ENCODE measurements at places on chromosomes 3 and 15.

DNA sequence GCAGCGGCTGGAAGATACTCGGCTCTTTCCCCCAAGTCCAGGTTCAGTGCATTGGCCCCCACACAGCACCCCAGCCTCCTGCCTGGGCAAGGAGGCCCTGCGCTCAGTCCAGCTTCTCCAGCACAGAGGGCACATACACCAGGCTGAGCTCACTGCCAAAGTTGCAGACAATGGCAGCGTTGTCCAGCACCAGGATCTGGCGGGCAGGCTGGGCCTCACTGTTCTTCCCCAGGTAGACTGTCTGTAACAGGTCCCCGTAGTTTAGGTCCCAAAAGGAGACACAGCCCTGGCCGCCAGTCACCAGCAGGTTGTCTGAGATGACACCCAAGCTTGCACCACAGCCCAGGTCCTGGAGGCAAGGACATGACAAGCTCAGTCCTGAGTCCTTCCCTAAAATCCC, 32.9 kb downstream of the PTPN23 start:
- DNase-seq = no peak

GRCh38 chr3:140736863-140737460, 59.1 kb downstream of the TRIM42 start:
- DNase-seq = peak; percentile 15

DNA sequence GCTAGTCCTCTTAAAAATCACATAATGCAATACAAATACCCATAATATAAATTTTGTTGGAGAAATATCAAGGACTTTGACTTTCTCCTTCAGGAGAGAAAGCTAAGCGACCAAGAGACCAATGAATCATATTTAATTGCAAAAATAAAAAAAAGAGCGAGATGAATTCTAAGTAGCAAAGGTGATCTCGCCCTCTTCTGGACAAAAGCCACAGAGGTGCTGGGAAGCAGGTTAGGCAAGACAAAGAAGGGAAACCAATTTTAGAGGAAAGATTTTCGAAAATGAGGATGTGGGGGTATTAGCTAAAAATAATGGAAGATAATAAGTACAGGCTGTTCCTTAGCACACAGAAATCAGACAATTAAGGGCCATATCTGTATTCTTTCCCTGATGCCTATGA, 111.4 kb upstream of the PLAAT1 start:
- no peak for DNase-seq

- DNase-seq = no peak
Measured at GRCh38 chr3:188310270-188310710, 156.3 kb downstream of the LPP start.

DNA sequence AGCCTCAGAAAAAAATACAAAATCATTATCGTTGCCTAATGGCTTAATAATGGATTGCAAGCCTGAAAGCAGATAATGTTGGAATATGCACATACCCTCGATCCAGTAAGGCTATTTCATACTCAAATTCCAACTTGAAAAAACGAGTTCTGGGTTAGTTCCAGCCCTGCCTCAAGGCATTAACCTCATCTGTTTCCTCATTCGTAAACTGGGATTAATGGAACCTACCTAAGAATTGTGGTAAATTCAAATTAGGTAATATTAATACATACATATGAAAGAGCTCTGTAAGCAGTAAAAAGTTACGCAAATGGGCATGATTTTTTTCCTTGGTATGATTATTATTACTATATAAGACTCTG, 107.5 kb downstream of the SRGAP3 start:
- peak; percentile 80 for DNase-seq

DNA sequence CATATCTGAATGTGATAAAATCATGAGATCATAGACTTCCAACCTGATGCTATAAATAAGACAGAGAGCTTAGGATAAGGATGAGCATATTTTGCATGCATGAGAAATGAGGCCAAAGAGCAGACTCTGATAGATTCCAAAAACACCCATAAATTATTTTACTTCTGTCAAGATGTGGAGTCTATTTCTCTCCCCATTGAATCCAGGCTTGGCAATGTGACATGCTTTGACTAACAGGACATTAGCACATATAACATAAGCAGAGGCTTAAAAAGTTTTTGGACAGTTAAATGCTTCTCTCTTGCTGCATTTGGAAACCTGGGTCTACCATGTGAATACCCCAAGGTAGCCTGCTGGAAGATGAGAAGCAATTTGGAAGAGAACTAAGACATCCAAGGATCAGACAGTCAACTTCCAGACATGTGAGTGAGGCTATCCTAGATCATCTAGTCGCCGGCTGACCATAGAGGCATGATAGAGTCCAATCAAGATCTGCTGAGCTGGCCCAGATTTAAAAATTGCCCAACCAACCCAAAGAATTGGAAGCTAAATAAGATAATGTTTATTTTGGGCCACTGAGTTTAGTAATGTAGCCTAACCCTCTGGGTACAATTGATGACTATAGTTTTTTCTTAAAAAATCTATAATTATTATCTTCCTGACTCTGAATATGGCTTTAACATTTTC, 30.3 kb downstream of the MYLK start:
- DNase-seq = no peak

DNA sequence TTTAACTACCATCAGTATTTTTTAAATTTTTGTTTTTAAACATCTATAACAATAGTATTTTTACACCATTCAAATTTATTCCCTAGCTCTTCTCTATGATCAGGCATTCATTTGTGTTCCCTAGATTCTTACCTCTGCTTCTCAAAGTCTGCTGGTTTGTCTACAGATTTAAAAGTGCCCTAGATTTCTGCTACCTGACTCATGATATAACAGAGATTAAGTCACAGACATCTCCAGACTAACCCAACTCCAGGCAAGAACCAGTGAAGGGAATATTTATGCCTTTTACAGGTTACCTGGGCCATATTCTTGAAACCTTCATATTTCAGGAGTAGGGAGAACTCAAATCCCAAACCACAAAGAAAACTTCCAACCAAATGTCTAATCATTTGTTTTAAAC, 38.8 kb downstream of the ADAM10 start:
- no peak for DNase-seq

GRCh38 chr3:124867511-124867910, 19.7 kb downstream of the ITGB5 start:
- DNase-seq = no peak

DNA sequence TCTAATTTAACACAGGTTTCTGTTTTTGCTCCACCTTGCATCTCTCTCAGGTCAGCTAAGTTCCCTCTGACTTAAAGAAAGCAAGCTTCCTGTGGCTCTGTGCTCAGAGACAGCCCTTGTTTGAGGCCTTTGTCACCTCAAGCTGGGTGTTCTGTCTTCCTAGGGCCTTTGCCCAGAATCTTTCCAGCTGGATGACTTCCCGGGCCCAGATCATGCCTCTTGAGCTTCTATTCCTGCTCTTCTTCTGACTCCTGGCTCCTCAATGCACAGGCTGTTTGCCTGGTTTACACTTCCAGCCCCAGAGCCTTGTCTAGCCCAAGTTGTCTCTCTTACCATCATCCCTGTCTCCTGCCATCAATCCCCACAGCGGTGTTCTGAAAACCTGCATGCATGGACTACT, 300.6 kb downstream of the VPS13C start:
- no peak for DNase-seq

- no peak for DNase-seq
Measured at GRCh38 chr3:109728861-109729494, 391.6 kb upstream of the DPPA4 start.

GRCh38 chr15:66071921-66072295, 181.6 kb downstream of the MEGF11 start:
- no peak for DNase-seq

Data from NCI-H1048 (cell line).